ENCODE measurements at places on chromosomes 11 and 22. TPM values are rescaled to one million over a fixed set of nuclear protein-coding genes. Genes with fewer than 3 reads are reported as not detected.
A peak's percentile ranks its signal among the peaks of the same experiment; 100 is the strongest.

GRCh38 chr11:77457340-77457739 lies 16.6 kb downstream of the PAK1 start:
- no peak overlapping the region for H3K27ac ChIP-seq
- no peaks in the 10 kb centered on the region for H3K36me3 ChIP-seq
- peaks cover 33% of the 10 kb centered on the region for H3K4me1 ChIP-seq
- H3K4me3 ChIP-seq, result no peak overlapping the region

GRCh38 chr11:125943661-125944349 lies 2.0 kb upstream of the VSIG10L2 start:
- no peak overlapping the region for H3K4me3 ChIP-seq
- H3K36me3 ChIP-seq, result no peaks in the 10 kb centered on the region
- H3K4me1 ChIP-seq, result no peaks in the 10 kb centered on the region
- H3K27ac ChIP-seq, result no peak overlapping the region
- peaks cover 26% of the 10 kb centered on the region for H3K27me3 ChIP-seq
- no peak for DNase-seq

DNA sequence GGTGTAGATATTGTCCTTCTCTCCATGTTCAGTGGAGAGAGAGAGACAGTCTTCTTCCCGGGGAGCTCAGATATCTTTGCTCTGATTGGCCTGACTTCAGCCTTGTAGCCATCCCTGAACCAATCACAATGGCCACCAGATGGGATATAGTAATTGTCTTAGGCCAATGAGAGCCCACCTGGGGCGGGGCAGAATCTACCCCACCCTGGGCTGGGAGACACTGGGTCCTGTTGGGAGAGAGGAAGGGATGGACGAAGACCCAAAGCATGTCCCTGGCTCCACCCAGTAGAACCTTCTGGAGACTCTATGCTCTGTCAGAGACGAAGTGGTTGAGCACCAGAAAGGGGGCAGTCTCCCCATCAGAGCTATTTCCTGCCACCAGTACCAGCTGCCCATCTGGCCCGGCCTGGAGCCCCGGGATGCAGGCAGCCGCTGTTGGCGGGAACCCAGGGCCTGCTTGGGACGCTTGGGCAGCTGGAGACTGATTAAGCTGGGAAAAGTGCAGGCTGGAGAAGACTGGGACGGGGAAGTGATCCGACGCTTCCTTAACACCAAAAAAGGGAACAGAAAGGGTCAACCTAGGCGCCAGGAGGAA lies 31.6 kb upstream of the CBX7 start:
- no peak overlapping the region for H3K4me3 ChIP-seq
- H3K4me1 ChIP-seq, result no peaks in the 10 kb centered on the region
- DNase-seq, result no peak
- H3K27me3 ChIP-seq, result no peaks in the 10 kb centered on the region

DNA sequence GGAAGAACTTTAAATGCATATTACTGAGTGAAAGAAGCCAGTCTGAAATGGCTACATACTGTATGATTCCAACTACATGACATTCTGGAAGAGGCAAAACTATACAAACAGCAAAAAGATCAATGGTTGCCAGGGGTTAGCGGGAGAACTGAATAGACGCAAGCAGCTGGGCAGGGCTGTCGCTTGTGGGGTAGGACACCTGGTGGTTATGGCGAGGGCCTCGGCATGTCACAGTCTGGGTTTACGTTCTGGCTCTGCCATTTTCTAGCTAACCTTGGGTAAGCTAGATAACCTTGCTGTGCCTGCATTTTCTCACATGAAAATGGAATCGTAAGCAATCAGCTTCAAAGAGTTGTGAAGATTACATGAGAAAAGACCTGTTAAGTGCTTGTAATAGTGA lies 55.2 kb upstream of the SYT13 start:
- no peak overlapping the region for H3K27ac ChIP-seq
- peaks cover 6% of the 10 kb centered on the region for H3K4me1 ChIP-seq
- H3K36me3 ChIP-seq, result no peaks in the 10 kb centered on the region
- H3K4me3 ChIP-seq, result no peak overlapping the region

DNA sequence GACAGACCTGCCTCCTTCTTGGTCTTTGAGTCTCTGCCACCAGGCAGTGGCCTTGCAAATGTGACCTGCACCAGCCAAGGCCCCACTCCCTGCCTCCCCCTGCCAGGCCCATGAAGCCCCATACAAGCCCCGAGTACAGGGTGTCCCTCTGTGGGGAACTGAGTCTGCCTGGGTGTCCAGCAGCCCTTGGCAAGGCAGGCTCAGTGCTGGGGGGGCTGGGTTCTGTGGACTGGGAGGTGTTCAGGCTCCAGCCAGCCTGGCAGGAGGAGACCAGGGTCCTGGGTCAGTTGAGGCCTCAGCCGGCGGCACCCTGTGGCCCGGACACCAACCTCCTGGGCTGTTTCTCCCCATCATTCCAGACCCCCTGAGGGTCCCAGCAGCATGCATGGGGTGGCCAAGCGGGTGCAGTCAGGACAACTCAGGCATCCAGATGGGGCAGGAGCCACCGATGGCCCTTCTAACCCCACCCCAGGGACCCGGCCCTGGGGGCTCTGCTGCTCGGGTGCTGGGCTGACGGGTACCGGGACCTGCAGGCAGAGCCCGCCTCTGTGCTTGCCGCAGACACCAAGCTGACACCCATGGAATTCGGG lies 5.7 kb downstream of the MUC5AC start:
- no peaks in the 10 kb centered on the region for H3K36me3 ChIP-seq
- no peak overlapping the region for H3K4me3 ChIP-seq
- H3K4me1 ChIP-seq, result no peaks in the 10 kb centered on the region
- DNase-seq, result no peak
- no peaks in the 10 kb centered on the region for H3K27me3 ChIP-seq
- no peak overlapping the region for H3K27ac ChIP-seq

- no peaks in the 10 kb centered on the region for H3K36me3 ChIP-seq
- peaks cover 27% of the 10 kb centered on the region for H3K27me3 ChIP-seq
- H3K27ac ChIP-seq, result peak overlapping the region; percentile 40
- peaks cover 23% of the 10 kb centered on the region for H3K4me1 ChIP-seq
These were observed 144.6 kb downstream of the NECTIN1 start for GRCh38 chr11:119584193-119585042.

DNA sequence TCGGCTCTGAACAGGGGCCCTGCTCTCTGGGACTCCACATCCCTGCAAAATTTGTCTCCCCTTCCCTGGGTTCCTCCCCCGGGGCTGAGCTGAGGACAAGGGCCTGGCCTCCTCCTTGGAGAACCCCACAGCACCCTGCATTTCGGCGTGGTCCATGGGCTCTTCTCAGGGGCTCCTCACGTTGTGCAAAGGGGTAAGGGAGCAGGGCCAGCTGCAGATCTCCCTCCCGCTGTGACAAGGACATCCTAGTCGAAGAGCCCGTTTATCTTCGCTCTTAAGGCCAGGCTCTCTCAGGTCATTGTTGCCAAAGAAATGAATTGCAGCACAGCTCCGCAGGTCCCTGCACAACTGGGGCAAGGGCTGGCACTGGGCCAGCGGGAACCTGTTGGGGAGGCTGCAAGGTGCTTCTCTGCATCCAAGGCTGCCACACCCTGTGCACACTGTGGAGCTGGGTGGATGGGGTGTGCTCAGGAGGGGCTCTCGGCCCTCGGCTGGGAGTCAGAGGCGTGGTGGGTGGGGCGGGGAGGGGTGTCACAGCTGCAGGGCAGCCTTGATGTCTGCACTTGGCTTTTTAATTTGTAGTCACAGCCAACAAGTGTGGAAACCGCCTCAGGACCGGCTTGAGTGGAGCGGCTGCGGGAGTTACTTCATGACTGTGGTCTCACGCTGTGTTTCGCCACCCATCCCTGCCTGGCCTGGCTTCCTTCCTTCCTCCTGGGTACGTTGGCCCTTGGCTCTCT lies 26.6 kb upstream of the SEPTIN5 start:
- no peak overlapping the region for H3K27ac ChIP-seq
- H3K36me3 ChIP-seq, result no peaks in the 10 kb centered on the region
- H3K4me3 ChIP-seq, result no peak overlapping the region
- H3K27me3 ChIP-seq, result peaks cover 5% of the 10 kb centered on the region
- H3K4me1 ChIP-seq, result no peaks in the 10 kb centered on the region
- no peak for DNase-seq

- peaks cover 35% of the 10 kb centered on the region for H3K27me3 ChIP-seq
- no peaks in the 10 kb centered on the region for H3K36me3 ChIP-seq
- no peak overlapping the region for H3K4me3 ChIP-seq
- no peaks in the 10 kb centered on the region for H3K4me1 ChIP-seq
- no peak overlapping the region for H3K27ac ChIP-seq
These were observed 79.9 kb upstream of the SYT13 start for GRCh38 chr11:45365961-45366618.

DNA sequence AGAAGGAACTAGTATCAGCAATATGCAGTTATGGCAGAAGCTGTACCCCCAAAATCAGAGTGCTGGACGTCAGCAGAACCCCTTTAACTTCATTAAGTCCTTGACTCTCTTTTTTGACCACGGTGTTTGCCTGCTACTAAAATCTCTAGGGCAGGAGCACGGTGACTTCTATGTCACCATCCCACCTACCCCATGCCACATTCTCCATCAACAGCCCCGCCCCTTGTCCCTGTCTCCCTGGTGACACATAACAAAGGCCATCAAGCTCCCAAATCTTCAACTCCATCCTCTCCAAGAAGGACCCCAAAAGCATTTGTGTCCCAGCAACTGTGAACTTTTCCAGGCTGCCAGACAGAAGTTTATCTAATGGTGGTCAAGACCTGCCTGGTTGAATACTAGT lies 894 bp downstream of the ADA2 start:
- no peaks in the 10 kb centered on the region for H3K27me3 ChIP-seq
- no peaks in the 10 kb centered on the region for H3K36me3 ChIP-seq
- no peak for DNase-seq

GRCh38 chr11:61071208-61071681 lies 31.0 kb upstream of the CD5 start:
- H3K4me1 ChIP-seq, result no peaks in the 10 kb centered on the region
- peak overlapping the region; percentile 29 for H3K27ac ChIP-seq
- DNase-seq, result no peak
- no peaks in the 10 kb centered on the region for H3K36me3 ChIP-seq

GRCh38 chr11:47348859-47349258 lies 3.6 kb downstream of the MYBPC3 start:
- DNase-seq, result no peak
- H3K4me1 ChIP-seq, result peaks cover 12% of the 10 kb centered on the region
- H3K27ac ChIP-seq, result no peak overlapping the region
- no peaks in the 10 kb centered on the region for H3K27me3 ChIP-seq
- H3K36me3 ChIP-seq, result no peaks in the 10 kb centered on the region
- no peak overlapping the region for H3K4me3 ChIP-seq

GRCh38 chr11:100861212-100861611 lies 174.1 kb downstream of the ARHGAP42 start:
- no peaks in the 10 kb centered on the region for H3K36me3 ChIP-seq
- H3K27me3 ChIP-seq, result no peaks in the 10 kb centered on the region
- peak overlapping the region; percentile 62 for H3K27ac ChIP-seq
- H3K4me1 ChIP-seq, result peaks cover 39% of the 10 kb centered on the region
- H3K4me3 ChIP-seq, result no peak overlapping the region

GRCh38 chr11:75518771-75519653 lies 6.7 kb downstream of the GDPD5 start:
- H3K4me1 ChIP-seq, result no peaks in the 10 kb centered on the region
- no peak for DNase-seq
- H3K36me3 ChIP-seq, result no peaks in the 10 kb centered on the region
- H3K4me3 ChIP-seq, result no peak overlapping the region
- no peak overlapping the region for H3K27ac ChIP-seq

- no peak overlapping the region for H3K27ac ChIP-seq
- DNase-seq, result no peak
- H3K36me3 ChIP-seq, result no peaks in the 10 kb centered on the region
- H3K27me3 ChIP-seq, result no peaks in the 10 kb centered on the region
These were observed 19.2 kb upstream of the RRAS2 start for GRCh38 chr11:14378171-14378570.

DNA sequence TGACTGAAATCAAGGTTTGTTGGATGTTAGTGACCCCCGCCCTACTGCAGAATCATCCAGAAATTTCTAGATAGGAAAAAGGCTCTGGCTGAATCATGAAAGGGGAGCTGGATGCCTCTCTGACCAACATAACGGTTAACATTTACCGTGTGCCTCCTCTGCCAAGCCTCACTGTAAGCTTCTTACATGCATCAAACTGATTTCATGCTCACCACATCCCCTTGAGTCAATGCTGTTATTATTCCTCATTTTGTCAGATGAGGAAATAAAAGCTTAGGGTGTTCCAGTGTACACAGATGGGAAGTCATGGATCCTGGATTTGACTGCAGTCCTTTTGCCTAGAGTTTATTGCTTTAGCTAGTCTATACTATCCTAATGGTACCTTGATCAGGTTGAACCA lies 5.9 kb upstream of the HMOX1 start:
- no peaks in the 10 kb centered on the region for H3K36me3 ChIP-seq
- H3K4me1 ChIP-seq, result peaks cover 32% of the 10 kb centered on the region
- DNase-seq, result no peak
- no peaks in the 10 kb centered on the region for H3K27me3 ChIP-seq
- H3K27ac ChIP-seq, result no peak overlapping the region

GRCh38 chr22:38305471-38306448 lies 11.5 kb downstream of the CSNK1E start:
- H3K36me3 ChIP-seq, result peaks cover 61% of the 10 kb centered on the region
- H3K4me3 ChIP-seq, result peak overlapping the region; percentile 12
- DNase-seq, result peak; percentile 62
- peaks cover 54% of the 10 kb centered on the region for H3K4me1 ChIP-seq
- peak overlapping the region; percentile 50 for H3K27ac ChIP-seq
- H3K27me3 ChIP-seq, result no peaks in the 10 kb centered on the region

GRCh38 chr11:45209891-45210699 lies 63.7 kb downstream of the PRDM11 start:
- H3K27me3 ChIP-seq, result no peaks in the 10 kb centered on the region
- no peak overlapping the region for H3K4me3 ChIP-seq
- DNase-seq, result peak; percentile 96
- peak overlapping the region; percentile 68 for H3K27ac ChIP-seq

DNA sequence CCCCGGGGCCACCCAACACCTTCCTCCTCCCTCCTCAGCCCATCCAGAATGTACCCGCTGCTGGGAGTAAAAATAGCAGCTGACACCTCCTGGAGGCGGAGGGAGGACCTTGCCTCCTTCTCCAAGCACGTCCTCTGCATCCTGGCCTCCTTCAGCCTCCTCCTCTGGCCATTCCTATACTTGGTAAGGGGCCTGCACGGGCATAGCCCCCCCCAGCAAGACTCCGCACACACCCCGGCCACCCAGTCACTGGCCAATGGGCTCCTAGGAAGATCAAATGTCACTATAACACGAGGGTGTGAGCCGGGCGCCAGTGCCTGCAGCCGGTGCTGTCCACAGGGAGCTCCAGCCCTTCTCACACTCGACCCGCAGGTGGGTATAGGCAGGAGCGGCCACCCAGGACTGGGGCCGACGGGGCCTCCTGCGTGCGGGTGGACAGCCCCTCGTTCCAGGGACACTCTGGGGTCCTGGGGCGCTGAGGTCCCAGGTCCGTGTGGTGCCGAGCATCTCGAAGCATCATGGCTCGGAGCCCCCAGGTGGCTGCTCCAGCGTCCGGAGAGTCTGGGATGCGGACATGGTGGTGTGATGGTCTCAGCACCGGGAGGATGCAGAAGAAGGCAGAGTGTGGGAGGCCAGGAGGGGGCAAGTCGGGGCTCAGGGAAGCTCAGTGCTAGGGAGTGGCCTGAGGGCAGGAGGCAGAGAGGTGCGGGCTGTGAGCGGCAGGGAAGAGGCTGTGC lies at the start of gene TNNT3:
TNNT3 (plus strand) TSS at position 313 of the 737 bp plus-strand sequence. CDS start 3,172 bp downstream, outside the sequence.
- H3K27ac ChIP-seq, result peak within 1 kb of the TSS; percentile 69
- H3K36me3 ChIP-seq, result no peaks in the 10 kb centered on the region
- DNase-seq, result no peak
- no peaks in the 10 kb centered on the region for H3K27me3 ChIP-seq
- no peak within 1 kb of the TSS for H3K4me3 ChIP-seq

ZNRD2 gene
- total RNA-seq, result 17.7 TPM

TSKU gene
- total RNA-seq, result 20.4 TPM
